Pancreas (tissue), 10 donors: ENCODE measurements at places on chromosomes 13 and 19. TPM values are rescaled to one million over a fixed set of nuclear protein-coding genes. Genes with fewer than 3 reads are reported as not detected.
A peak's percentile ranks its signal among the peaks of the same experiment; 100 is the strongest.

- DNase-seq = no peak
Observed at GRCh38 chr13:73975767-73976166, 158.4 kb downstream of the KLF12 start.

DNA sequence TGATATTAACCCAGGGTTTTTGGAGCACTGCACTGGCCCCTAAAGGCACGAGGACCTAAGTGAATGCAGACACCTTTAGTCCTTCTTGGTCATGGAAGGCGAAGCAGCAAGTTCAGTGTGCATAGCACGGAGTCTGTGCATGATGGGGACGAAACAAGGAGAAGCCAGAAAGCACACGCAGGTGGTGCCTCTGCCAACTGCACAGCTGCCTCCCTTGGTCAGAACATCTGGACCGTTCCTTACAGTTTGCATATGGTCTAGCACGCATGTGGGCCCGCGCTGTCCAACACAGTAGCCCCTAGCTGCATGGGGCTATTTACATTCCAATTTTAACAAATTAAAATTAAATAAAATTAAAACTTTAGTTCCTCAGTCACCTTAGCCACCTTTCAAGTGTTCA is 44.0 kb downstream of the FLT3 start:
- no peak for DNase-seq

DNA sequence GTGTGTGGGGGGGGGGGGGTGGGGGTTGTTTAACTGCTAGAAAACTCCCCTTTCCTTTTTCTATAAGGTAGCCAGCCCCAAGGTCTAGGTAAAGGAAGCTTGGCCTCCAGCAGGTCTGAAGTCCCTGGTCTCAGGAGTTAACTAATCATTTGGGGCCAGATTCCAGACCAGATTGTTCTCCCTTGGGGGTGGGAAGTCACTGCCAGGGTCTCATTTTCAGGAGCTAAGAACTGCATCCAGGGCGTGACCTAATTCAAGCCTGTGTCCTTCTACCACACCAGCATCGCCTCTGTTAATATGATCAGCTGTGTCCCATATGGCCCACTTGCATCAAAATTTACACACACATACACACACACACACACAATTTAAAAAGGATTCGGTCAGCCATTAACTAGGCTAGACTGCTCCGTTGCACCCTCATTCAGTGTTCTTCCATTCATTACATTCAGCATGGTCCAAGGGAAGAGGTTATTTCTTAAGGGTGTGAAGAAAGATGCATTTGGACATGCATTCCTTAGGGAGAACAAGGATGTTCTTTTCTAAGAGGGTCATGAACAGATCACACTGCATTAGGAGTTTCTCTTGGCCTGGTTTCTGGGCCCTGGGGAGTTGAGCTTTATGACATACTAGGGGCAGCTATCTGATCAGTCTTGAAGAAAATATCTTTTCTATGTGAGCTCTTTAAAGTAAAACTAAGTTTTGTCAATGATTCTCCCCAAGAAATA is 91.0 kb downstream of the FGF14 start:
- DNase-seq = no peak

DNMT1 gene
- 11.4 TPM for total RNA-seq

DNA sequence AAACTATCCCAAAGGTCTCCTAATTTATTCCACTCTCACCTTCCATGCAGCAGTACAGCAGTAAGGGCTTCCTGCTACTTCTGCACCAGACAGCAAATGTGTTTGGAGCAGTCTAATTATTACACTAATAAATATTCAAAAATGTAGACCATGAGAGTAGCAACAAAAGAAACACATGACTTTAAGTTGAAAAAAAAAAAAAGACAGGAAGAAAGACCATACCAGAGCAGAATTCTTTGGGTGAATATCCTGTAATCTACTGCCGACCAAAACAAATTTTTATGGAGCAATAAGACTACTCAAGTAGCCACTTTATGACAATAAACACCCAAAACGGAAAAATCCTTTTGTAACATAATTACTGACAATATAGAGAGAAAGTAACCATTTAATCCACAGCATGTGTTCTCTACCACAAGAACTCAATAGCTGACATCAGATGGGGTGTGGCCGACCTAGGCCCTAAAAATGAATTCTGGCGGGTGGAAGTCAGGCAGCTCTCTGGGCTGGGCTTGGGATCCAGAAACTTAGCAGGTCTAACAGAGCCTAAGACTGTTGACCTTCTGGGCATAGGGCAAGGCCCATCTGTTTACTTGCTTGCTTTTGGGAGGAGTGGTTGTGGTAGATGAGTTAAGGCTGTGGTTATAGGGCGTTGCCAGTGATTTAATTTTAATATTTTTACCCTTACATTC is 4.6 kb downstream of the KLF12 start:
- no peak for DNase-seq

HSPB6 gene
- 3.5 TPM for total RNA-seq

ZNF256 gene
- 1.9 TPM for total RNA-seq

BEST2 gene
- total RNA-seq = not detected

- DNase-seq = no peak
Observed at GRCh38 chr13:105333416-105333815, 1202.0 kb downstream of the EFNB2 start.

- no peak for DNase-seq
Observed at GRCh38 chr13:94115054-94115453, 364.4 kb downstream of the DCT start.

- DNase-seq = no peak
Observed at GRCh38 chr19:50719566-50719965, at the start of gene SHANK1. Gene SHANK1, minus strand, starts transcription at chr19:50719802. Its CDS starts 2,883 bp downstream, at chr19:50716919.

DNA sequence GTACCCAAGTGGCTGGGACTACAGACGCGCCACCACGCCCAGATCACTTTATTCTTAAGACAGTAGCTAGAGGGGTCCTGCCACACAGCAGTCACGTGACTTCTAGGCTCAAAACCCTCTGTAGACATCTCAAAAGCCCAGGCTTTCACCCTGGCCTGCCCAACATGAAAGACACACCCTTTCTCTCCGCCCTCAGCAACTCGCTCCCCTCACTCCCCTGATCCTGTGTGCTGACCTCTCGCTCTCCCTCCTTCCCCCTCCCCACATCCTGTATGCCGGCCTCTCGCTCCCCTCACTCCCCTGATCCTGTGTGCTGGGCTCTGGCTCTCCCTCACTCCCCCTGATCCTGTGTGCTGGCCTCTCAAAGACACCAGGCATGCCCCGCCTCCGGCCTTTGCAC is 77.4 kb downstream of the SLC15A1 start:
- DNase-seq = no peak

CD22 gene
- total RNA-seq = 1.4 TPM

GRCh38 chr13:99416411-99417121 is 84.7 kb upstream of the TM9SF2 start:
- no peak for DNase-seq

DNA sequence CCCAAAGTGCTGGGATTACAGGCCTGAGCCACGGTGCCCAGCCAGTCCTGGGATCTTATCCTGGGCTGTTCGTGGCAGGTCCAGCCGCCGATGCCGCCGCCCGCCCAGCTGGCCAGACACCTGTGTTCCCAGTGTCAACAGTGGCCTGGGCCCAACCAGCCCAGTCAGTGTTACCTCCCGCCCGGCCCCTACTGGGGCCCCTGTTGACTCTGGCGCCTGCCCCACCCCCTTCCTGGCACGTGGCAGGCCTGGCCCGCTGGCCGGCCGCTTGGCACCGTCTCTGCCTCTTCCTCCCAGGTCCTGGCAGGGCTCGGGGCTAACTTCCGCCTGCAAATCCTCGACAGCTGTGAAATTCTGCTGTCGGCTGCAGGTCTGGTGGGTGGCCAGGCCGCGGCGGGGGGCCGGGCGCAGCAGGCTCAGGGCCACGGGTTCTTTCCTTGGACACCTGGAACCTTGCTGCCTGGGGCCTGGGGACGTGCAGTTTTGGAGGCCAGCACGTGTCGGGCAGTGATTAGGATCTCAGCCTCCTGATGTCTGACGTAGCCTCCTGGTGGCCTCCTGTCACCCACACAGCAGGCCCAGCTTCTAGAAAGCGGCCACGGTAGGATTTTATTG is 9.1 kb downstream of the ARID3A start:
- DNase-seq = peak; percentile 97
